Iris pigment epithelial cell (primary cell): ENCODE measurements at places on chromosomes 11 and 22.

GRCh38 chr11:44559207-44559939, 6.1 kb upstream of the CD82 start:
- DNase-seq, result no peak

- DNase-seq, result peak; percentile 81
Observed at GRCh38 chr11:123654566-123655081, at the start of gene SCN3B. Gene SCN3B, minus strand, starts transcription at chr11:123654624. Its CDS starts 823 bp downstream, at chr11:123653801.

- no peak for DNase-seq
Observed at GRCh38 chr22:31821572-31821971, 67.8 kb downstream of the DEPDC5 start.

DNA sequence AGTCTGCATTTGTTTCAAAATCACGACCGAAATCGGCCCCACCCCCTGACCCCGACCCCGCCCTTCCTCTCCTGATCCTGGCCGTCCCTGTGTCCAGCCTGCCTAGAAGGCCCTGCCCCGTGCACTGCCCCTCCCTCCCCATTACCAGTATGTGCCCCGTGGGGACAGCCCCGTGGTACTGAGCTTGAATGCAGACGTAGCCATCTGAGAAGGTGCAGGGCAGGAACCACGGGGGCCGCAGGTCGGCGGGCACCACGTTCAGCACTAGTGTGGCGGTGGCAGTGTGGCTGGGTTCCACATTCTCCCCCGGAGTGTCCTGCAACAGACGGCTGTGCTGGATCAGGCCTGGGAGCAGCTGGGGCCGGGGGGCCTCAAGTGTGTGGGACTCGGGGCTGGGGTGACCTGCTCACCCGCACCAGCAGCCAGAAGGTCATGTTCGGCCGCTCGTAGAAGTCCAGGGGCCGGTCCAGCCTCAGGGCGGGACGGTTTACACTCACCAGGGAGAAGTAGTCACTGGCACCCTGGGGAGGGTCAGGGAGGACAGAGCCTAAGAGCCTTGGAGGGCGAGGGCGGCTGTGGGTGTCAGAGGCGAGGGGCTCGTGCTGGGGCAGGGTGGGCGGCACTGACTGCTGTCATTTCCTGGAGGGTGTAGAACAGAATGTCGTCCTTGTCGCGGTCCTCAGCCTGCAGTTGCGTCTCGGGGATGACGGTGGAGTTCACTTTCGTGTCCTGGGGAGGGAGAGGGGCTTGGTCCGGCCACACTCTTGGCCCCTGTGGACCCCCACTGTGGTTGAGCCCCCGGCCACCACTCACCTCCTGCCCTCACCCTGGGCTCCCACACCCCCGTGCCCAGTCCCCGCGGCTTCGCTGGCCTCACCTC, 3.6 kb downstream of the CDHR5 start:
- DNase-seq, result no peak

DNA sequence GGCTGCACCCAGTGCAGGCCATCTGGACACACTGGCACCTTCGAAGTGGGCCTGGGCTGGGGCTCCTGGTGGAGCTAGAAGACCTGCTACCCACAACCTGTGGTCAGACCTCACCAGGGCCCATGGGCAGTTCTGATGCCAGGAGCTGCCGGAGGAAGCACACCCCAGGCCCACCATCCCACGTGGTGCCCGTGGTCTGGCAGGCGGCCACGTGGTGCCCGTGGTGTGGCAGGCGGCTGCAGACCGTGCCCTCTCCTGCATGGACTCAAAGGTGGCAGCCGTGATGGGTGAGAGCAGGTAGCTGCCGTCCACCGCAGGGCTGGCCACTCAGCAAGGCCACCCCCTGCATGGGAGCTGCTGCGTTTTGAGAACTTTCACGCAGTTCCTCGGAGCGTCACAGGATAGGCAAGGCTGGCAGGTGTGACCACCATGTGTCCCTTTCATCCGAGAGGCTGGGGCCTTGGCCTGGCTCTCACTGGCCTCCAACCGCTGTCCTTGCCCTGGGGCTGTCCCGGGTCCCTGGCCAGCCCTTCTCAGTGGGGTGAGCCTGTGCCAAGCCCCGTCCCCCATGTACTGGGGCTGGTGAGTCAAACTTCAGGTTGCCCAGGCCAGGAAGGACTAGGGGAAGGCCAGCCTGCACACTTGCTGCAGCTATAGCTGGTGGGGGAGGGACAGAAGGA, 3.9 kb upstream of the IL17REL start:
- DNase-seq, result no peak

GRCh38 chr11:13284776-13285588, 7.4 kb downstream of the BMAL1 start:
- no peak for DNase-seq

DNA sequence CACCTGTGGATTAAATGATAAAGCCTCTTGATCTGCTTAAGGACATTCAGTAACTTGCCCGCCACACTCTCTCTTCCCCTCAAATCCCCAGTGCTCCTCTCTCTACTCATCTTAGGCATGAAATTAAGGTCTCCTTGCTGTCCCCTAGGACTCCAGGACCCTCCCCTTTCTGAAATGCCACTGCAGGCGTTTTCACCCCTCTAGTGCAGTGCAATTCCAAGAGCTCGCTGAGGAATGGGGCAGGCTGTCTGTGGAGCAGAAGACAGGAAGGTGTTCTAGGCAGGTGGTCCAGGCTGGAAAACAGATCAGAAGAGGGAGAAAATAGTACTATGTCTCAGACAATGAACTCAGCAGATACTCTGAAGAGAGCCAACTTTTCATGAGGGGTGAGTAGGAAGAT, 55.8 kb upstream of the ARHGAP42 start:
- DNase-seq, result no peak

- peak; percentile 77 for DNase-seq
Observed at GRCh38 chr11:35144806-35145205, 5.8 kb downstream of the CD44 start.

DNA sequence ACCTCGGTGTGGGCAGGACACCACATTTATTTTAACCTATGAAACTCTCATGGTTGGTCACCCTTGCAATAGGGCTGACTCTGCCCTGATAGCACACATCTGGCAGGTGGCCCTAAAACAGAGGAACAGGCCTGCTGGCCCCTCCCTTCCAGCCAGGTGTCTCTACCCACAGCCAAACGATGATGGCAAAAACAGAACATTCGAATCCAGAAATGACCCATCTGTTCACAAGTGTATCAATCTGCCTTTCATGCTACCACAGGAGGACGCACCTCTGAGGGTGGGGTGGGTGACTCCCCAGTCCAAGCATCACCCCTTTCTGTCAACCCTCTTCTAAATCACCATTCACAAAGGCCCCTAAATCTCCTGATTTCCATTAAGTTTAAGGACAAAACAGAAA, 118.1 kb downstream of the ETS1 start:
- DNase-seq, result no peak

DNA sequence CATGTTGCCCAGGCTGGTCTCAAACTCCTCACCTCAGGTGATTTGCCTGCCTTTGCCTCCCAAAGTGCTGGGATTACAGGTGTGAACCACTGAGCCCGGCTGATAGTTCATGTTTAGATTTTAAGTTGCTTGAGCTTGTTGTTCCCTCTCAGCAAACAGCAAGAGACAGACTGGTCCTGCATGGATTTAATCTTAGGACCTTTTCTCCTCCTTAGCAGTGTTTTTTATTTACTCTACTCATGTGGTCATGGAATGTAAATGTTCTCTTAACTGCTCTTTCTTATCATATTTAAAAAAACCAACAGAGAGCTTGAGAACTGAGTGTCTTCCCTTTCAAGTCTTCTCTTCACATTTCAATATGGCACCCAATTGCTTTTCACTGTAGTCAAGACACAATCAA, 22.7 kb upstream of the PRDM10 start:
- no peak for DNase-seq

- DNase-seq, result no peak
Observed at GRCh38 chr11:62333768-62334167, 3.5 kb upstream of the ASRGL1 start.

GRCh38 chr11:10641912-10642697, 51.5 kb downstream of the IRAG1 start:
- DNase-seq, result no peak

- DNase-seq, result no peak
Observed at GRCh38 chr11:108571001-108571400, 22.6 kb downstream of the EXPH5 start.

GRCh38 chr11:69380451-69380901, 86.5 kb downstream of the MYEOV start:
- DNase-seq, result no peak
